Small intestine (tissue), 16 donors: ENCODE measurements at places on chromosomes 2 and 18.

DNA sequence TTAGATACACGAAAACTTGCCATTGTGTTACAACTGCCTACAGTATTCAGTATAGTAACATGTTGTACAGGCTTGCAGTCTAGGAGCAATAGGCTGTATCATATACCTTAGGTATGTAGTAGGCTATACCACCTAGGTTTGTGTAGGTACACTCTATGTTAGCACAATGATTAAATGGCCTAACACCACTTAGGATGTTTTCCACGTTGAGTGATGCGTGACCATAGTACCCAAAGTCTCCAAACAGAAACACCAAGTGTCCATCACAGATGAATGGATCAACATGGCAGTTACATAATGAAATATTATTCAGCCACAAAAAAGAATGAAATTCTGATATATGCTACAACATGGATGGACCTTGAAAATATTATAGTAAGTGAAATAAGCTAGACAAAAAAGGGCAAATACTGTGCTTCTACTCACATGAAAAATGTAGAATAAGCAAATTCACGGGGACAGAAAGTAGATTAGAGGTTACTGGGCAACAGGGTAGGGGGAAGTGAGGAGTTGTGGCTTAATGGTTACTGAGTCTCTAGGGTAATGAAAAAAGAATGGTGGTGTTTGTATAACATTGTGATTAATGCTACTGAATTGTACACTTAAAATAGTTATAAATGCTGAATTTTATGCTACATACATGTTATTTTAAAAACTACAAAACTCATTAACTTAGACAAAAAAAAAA, 62.6 kb downstream of the TMEM131 start:
- no peak for DNase-seq

DNA sequence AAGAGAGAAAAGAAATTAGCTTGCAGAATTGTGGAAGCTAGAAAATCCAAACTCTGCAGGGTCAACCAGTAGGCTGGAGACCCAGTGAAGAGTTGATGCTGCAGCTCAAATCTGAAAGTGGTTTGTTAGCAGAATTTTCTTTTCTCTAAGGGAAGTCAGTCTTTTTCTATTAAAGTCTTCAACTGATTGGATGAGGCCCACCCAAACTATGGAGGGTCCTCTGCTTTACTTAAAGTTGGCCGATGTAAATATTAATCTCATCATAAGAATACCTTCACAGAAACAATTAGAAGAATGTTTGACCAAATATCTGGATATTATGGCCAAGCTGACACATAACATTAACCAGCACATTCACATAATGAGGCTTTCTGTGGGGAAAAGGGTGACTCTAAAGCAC, 73.7 kb downstream of the FTCDNL1 start:
- no peak for DNase-seq

- DNase-seq = no peak
These were observed 106.9 kb downstream of the HDAC4 start for GRCh38 chr2:239293775-239294430.

GRCh38 chr2:3313781-3314375, 63.7 kb downstream of the EIPR1 start:
- no peak for DNase-seq

DNA sequence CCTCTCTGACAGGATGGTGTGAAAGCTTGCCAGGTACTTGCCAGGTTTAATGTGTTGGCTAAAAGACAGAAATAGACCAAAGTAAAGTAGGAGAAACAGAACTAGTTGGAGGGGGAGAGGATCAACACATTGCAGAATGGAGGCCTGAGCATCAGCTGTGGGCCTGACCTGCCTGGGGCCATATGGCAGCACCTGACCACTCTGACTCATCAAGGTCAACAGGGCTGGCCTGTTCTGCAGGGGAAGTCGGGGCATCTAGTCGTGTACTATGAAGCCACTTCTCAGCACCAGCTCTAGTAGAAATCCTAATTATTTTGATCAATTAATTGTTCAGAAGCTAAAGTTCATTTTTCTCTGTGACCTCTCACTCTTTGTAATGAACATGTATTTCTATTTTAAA, 35.8 kb upstream of the NOSTRIN start:
- no peak for DNase-seq

DNA sequence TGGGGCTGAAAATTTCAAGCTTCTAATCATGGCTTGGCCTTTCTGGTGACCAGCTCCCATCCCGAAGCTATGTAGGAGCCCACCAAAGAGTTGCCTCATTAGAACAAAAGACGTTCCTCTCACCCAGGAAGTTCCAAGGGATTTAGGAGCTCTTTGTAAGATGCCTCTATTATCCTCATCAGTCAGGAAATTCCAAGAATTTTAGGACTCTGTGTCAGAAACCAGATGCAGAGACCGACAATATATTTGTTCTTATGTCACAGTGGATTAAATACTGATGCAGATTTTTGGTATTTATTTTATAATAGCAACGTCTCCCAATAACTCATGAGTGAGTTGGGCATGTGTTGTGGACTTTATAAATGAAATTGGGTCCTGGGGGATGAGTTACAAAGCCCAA, 91.8 kb upstream of the SKOR2 start:
- DNase-seq = no peak

DNA sequence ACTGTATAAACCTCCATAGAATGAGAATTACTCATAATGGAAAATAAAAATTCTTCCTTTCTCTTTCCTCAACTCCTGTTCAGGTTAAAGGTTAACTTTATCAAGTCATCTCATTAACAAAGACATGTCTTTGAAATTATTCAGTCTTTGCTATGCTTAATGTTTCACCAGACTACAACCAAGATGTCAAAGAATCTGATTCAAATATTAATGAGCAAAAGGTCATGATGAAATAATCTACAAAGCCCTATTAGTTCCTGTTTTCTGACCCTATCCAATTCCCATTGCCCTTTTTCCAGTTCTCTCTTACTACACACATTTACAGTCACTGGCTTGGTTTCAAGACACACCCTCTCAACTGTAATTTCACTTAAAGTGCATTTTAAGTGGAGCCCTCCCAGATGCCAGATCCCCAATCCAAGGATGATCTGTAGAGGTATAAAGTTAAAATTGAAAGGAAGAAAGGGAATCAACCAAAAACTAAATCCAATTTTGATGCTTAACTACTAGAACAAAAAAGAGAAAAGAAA, 246.9 kb upstream of the CYP26B1 start:
- DNase-seq = peak; percentile 11

DNA sequence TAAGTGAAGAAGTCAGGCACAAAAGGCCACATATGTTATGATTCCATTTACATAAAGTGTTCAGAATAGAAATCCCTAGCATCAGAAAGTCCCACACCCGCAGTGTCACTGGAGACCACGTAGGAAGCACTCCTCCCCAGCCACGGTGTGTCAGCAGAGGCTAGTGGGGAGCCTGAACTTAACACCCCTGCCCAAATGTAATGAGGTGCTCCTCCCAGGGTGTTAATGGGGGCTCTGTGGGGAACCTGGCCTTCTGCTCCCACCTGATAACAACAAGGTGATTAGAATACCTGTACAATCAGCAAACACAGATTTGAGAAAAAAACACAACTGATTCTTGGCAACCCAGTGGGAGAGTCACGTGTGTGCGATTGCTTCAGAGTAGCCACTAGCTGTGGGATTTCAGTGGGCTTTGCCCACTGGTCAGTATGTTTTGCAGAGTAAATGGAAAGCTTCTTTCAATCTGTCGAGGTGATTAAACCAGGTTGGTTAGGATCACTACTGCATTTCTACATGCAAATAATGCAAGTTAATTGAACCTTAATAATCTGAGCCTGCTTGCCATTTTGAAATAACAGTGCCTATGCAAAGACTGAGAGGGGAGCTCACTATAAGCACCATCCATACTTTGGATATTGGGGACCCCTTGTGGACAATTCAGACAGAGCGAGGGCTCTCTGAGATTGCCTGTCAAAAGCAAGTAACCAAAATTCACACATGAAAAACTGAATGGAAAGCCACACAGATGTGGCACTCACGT, 20.6 kb upstream of the ATRAID start:
- DNase-seq = peak; percentile 66

DNA sequence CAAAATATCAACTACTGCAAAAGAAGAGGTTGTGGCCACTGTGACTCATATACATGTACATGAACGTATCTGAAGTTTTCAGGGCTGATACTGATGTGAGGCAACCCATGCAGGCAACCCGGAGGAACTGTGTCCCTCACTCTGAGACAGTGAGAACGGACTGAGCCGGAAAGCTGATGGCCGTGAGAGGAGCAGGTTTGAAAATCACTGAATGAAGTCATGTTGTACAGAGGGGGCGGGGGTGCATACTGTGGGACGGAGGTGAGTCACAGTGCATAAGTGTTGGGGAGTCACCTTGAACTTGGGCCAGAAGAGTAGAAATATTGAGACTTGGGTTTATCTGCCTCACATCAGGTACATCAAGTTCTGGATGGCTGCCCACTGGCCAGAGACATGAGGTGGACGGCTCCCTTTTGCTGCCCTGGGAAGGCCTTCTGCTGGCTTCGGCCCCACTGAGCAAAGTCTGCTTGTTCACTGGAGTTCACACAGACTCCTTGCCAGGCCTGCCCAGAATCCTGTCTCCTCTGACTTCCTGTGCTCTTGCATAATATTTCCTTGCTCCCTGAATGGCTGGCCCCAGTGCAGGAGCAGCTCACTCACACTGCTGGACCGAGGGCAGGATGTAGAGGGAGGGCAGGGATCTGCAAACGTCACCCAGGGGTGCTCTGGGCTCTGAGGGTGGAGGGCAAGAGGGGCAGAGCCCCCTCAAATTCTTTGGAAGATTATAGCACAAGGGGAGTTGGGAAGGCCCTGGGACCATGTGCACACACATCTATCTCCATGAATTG, 18.1 kb downstream of the EPAS1 start:
- peak; percentile 88 for DNase-seq

DNA sequence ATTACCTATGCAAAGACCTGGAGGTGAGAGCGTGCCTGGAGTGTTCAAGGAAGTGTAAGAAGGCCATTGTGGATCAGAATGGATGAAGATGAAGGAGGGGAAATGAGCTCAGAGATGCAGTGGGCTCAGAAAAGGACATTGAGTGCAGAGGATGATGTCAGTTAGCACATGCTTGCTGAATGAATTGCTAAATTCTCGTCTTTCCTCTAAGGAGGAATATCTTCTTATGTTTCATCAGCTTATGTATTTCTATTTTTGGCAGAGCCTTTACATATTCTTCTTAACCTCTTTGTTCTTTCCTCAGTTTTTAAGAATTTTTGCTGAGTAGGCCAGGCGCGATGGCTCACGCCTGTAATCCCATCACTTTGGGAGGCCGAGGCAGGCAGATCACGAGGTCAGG, 30.9 kb downstream of the FAM171B start:
- no peak for DNase-seq

DNA sequence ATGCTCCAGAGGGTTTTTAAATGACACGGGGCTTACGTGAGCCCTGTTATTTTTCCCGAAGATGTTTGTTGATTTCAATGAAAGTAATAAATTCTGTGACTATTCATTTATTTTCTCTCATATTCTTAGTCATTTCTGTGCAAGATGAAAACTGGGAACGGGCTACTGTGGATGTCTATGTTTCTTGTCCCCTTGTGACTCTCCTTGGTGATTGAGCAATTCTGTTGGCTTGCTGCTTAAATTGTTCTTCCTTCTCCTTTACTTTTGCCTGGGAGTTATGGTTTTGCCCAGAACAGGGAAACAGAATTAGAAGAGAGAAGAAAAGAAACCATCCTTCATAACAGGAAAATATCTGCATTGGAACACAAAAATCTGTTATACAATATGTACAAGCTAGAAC, 508.2 kb upstream of the DSEL start:
- DNase-seq = no peak

GRCh38 chr2:20225294-20226151, 593 bp upstream of the SDC1 start:
- DNase-seq = peak; percentile 94

- DNase-seq = no peak
These were observed 62.0 kb downstream of the LTBP1 start for GRCh38 chr2:33008716-33009115.

DNA sequence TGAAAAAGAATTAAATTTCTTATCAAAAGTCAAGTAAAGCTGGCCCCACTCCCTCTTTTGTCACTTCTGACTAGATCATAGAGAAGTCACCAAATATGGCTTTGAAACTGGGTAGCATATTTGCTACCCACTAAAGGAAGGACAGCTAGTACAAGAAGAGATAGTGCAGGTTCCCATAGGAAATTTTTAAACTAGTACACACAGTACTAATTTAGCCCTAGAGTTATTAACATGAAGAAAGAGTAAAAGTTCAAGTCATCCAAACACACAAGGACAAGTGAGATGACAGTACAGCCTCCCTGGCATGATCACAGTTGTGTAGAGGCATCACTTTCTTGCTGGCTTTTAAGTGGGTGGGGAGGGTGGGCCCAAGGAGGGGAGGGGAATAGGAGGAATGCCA, 100.9 kb downstream of the IRS1 start:
- DNase-seq = no peak

- no peak for DNase-seq
These were observed 7.7 kb downstream of the TPO start for GRCh38 chr2:1420746-1421480.

DNA sequence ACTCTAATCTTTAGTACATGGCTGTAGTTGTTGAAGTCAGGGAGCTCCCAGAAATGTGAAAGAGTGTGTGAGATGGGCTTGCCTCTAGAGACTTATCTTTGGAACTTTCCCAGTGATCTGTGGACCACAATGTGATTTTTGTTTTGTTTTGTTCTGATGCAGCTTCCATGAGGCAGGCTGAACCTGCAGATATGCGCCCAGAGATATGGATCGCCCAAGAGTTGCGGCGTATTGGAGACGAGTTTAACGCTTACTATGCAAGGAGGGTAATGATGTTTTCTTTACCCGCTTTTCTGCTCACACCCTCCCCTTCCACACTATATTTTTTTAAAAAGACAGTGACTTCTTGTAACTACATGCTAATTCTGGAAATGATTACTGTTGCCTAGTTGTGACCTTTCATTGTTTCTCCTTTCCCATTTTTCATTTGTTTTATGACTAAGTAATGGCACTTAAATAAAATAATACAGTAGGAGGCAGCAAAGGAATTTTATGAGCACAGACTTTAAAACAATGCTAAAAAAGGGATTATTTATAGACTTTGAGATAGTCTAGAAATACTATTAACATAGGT, 29.3 kb downstream of the BCL2L11 start:
- no peak for DNase-seq
